ENCODE measurements at places on chromosomes 16 and 17. TPM values are rescaled to one million over a fixed set of nuclear protein-coding genes. Genes with fewer than 3 reads are reported as not detected.

Gene RHBDL3
- under 0.01 TPM for total RNA-seq

Gene HIGD1B
- not detected for total RNA-seq

Gene GINS2
- 0.89 TPM for total RNA-seq

Gene C16orf96
- not detected for total RNA-seq

Gene SLC43A2
- total RNA-seq, result 6.2 TPM

Gene ORC6
- 10.2 TPM for total RNA-seq

Gene ERAL1
- total RNA-seq, result 28.5 TPM

Gene OR2C1
- 0.14 TPM for total RNA-seq

Gene APOBR
- not detected for total RNA-seq

Gene PLA2G10
- total RNA-seq, result not detected

Gene PRR35
- not detected for total RNA-seq

Gene TAT
- not detected for total RNA-seq

Gene MYH8
- 0.09 TPM for total RNA-seq

Gene SCGB1C2
- total RNA-seq, result not detected

Gene GRIN2A
- total RNA-seq, result not detected

Gene DOC2A
- total RNA-seq, result not detected

Gene TP53TG3F
- total RNA-seq, result not detected

Gene MAP2K4
- total RNA-seq, result 31.9 TPM

Gene IGSF6
- total RNA-seq, result not detected

Gene EMC6
- 16.3 TPM for total RNA-seq

Gene WDR90
- total RNA-seq, result 11.0 TPM

Gene ZNF629
- 6.8 TPM for total RNA-seq

Gene CSH1
- total RNA-seq, result not detected

Gene HOXB4
- 1.8 TPM for total RNA-seq
